Activated CD8-positive, alpha-beta memory T cell treated with anti-CD3 and anti-CD28 coated beads, Interleukin-2, amount 50 U/mL, for 4 hours (primary cell): ENCODE measurements at places on chromosomes 2 and 18.

DNA sequence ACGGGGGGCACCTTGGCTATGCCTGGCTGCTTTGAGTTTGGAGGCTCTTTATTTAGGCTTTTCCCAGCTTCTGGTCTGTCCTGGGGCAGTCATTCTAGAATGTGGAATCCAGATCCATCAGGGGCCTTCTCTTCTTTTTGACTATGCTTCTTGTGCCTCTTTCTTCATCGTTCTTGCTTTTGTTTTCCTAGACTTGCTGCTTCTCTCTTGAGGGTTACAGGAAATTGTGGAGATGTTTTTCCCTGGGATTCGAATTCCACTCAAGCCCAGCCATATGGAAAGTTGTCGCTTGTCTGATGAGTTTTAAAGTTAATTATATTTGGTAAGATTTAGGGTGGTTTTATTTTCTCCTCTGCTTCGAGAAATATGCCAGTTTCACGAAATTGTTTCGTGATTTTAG, 2.4 kb downstream of the GLI2 start:
- DNase-seq = no peak

DNA sequence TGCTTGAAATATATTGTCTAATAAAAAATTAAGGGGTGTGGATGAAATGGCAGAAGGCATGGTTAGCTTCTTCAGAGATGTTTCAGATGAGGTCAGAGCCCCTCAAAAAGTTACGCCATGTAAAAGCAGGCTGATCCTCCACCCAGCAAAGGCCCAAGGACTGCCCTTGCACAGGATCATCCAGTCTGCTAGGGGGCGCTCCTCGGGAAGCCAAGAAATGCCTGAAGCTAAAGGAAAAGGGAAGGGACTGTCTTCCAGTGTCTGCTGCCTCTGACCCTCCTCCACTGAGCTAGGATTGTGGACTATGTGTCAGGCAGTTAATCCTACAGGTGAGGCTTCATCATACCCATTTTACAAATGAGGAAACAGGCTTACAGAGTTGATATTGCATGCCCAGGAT, 33.8 kb upstream of the TEX51 start:
- DNase-seq = no peak

GRCh38 chr2:72278046-72278445, 130.4 kb upstream of the CYP26B1 start:
- DNase-seq = no peak

DNA sequence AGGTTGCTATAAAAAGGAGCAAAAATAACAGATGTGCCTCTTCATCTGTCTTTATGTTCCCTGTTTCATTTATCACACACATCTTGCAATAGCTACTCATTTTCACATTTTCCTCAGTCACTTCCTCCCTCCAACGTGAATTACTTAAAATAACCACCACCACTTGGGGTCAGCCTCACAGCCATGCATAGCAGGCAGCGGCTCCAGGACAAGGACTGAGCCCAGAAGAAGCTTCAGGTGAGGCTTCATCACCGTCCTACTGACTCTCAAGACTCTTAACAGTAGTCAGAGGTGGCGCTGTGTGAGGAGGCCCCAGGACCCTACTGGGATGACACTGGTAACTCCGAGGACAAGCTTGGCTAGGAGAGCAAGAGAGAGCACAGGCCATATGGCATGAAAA, 15.5 kb upstream of the ST8SIA5 start:
- DNase-seq = no peak

- DNase-seq = no peak
These were observed 62.5 kb downstream of the LHCGR start for GRCh38 chr2:48693066-48693465.

GRCh38 chr18:45684341-45685115, 39.5 kb upstream of the SLC14A1 start:
- DNase-seq = no peak

GRCh38 chr2:217671075-217671474, 331.7 kb downstream of the TNS1 start:
- no peak for DNase-seq

- no peak for DNase-seq
These were observed 6.8 kb downstream of the CCBE1 start for GRCh38 chr18:59690186-59690982.

GRCh38 chr18:58388736-58389135, 240.2 kb downstream of the ALPK2 start:
- no peak for DNase-seq

GRCh38 chr2:1234731-1235308, 178.4 kb upstream of the TPO start:
- no peak for DNase-seq

GRCh38 chr2:121459291-121459690, 71.4 kb upstream of the RNU4ATAC start:
- no peak for DNase-seq

DNA sequence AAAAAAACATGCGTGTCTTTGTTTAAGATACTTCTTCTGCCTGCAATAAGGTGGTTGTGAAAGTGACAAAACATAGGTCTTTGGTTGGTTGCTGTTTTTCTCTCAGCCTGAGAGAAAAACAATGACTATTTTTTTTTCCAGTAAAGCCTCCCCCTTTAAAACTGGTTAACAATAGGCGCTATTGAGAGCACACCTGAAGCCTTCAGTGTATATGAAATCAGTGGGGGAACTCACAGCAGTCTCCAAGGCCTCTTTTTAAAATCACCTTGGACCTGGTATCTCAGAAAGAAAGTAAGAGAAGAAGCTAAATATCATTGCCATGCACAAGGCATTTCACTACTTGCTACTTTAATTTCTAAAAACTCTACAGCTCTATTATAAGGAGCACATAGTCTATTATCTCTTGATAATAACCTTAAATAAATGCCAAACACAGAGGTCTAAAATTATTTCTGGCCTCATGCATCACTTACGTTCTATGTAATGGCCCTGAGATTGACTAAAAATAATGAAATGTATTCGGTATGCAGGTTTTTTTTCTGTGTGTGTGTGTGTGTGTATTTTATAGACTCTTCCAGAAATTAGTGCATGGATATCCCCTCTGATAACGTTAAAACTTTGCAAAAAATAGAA, 544.4 kb downstream of the TDRD15 start:
- no peak for DNase-seq

DNA sequence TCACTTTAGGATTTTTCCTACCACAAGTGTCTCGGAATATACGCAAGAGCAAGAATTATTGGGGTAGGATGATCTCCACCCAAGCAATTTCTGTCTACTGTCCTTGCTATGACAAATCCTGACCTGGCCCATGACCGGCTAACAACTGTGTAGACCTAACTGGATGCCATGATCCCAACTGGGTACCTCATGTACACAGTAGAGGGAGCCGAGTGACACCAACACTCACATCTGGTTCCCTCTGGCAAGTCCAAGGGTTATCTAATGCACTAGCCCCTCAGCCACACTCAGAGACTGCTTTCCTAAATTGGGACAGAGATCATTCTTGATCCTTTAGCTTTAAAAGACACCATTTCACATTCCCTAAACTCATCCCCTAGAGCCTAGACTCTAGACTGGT, 60.7 kb upstream of the ZNF532 start:
- no peak for DNase-seq

GRCh38 chr18:46542545-46542944, 114.5 kb downstream of the LOXHD1 start:
- no peak for DNase-seq

DNA sequence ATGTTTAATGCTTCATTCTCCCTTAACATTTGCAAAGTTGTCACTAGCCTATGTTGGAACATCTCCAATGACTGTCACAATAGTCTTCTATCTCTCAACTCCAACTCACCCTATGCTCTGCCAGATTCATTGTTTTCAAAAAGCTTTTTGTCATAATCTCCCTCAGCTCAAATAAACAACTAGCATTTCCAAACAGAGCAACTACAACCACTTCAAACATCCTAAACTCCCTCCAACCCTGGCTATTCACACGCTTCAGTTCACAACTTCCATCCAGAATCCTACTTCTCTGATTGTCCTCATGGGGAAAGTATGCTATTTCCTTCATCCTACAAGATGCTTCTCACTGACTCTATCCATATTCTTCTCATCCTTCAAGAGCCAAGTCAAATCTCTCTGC, 139.2 kb upstream of the VRK2 start:
- no peak for DNase-seq

DNA sequence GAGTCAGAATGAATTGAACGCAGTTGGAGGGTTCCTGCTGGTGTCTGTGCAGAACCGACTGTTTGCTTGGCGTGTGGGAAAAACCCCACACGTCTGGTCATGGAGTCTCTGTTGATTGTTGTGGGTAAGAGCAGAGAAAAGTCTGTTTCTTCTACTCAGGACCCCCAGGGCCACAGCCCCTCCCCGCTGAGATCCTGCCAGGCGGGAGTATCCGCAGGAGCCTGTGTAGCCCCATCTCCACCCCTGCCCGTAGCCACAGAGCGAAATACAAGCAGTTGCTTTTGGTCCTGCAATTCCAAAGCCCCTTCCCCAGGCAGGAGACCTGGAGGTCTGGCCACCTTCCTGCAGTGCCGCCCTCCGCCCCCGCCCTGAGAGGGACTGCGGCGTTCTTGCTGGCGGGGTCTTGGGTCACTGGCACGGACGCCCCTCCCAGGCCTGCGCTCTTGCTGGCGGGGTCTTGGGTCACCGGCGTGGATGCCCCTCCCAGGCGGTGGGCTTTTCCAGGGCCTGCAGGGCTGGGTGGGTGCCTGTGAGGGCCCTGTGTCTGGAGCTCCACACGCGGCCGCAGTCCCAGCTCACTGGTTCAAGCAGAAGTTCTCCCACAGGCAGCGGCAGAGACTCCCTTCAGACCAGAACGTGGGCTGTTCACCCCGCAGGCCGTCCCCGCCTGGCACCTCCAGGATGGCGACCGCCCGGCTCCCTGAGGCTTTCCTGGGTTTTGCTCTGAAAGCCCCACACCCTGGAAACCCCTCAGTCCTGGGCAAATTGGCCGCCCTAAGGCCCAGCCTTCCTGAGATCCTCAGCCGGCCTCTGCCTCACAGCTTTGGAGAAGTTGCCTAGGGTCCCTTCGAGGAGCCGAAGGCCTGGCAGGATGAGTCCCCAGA, 76.0 kb upstream of the CTDP1 start:
- no peak for DNase-seq

- no peak for DNase-seq
These were observed 283.4 kb downstream of the CLIP4 start for GRCh38 chr2:29398384-29399237.

GRCh38 chr2:213015387-213016165, 135.8 kb downstream of the IKZF2 start:
- DNase-seq = no peak

- DNase-seq = no peak
These were observed 164.3 kb downstream of the MIB1 start for GRCh38 chr18:21904856-21905255.

DNA sequence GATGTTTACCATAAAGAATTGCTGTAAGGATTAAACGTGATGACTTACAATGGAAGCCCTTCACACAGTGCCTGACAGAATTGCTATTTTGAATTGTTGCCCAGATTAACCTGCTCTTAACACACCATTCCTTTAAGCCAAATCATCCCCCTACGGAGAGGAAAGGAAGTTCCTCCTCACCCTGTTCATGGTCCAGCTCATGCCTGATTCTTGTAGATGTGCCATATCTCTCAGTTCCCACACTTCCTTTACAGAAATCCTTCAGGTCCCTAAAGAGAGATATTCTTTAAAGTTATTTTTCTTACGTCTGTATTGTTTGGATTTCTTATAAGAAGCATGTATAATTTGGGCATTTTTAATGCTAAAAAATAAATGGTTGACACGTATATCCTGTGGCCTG, 127.5 kb upstream of the DAPL1 start:
- DNase-seq = no peak

DNA sequence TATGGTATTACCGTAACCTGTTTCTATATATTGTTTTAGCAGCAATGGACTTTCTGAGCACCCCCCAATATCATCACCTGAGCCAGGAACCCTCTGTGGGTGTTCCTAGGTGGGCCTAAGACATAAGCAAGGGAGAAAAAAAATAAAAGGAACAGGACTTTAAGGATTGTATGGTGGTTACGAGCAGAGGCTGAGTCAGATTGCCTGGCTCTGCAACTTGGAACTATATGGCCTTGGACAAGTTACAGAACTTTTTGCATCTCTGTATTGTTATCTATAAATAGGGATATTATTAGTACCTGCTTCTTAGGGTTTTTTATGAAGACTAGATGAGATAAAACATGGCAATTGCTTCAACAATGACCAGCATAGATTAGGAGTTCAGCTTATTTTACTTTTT, 34.9 kb downstream of the MFSD6 start:
- no peak for DNase-seq

DNA sequence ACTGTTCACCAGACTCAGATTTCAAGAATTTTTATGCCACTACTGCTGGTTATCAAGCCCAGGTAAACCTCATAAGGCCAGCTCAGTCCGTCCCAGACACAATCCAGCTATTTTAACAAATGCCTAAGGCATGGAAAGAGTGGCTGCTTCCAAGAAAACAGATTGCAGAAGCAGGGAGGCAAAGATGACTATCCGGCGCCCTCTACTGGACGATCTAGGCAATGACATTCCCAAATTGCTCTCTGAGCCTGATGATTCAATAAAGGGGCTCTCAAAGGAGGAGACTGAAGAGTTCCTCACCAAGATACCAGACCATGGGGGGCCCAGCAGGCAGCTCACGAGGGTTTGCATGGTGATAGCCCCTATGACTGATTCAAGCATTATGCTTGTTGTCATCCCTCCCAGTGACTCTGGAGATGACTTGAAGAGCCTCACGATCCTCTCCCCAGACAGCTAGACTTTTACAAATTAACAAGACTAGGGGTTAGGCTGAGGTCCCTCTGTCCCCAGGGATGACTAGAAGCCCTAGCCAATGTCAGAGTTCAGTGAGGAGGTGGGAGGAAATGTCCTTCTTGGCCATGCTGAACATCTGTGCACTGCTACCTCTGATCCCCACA, 25.0 kb downstream of the SERPINB8 start:
- DNase-seq = peak; percentile 29

- DNase-seq = no peak
These were observed 29.2 kb upstream of the TEX44 start for GRCh38 chr2:231563378-231563961.

- no peak for DNase-seq
These were observed 91.1 kb downstream of the DTNB start for GRCh38 chr2:25582077-25582830.

DNA sequence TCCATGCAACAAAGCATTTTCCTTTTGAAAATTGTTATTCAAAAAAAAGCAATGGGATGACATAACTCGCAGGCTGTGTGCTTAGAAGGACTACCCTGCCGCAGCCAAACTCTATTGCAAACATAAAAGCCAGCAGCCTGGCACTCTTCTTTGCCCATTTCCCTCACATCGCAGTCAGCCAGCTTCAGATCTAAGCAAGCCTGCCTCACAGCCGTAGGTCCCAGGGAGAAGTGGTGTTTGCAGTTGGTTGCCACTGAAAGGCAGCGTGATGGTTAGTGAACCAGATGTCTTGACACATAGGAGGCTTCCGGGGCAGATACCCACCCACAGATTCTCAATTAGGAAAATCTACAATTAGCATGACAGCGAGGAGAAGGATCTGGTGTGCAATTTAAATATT, 655.2 kb downstream of the RNF144A start:
- DNase-seq = peak; percentile 23

DNA sequence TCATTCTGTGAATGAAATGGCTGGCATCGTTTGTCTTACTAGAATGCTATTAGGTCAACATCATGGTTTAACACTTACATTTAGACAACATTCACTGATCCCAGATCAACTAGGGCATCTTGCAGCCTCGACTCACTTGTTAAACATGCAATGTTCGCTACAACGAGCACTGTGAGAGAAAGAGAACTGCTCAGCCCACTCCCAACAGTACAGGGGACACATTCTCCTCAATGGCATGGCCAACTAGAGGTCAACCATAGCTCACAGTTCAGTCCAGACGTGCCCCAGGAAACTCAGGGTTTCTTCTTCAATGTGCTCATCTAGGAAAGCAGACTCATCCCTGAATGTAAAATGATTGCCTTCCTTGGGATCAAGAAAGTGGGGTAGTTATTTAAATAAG, 5.9 kb downstream of the WIPF1 start:
- DNase-seq = no peak
